ENCODE measurements at places on chromosomes 5 and 9.

GRCh38 chr5:109359642-109360041 is 50.1 kb downstream of the PJA2 start:
- DNase-seq: no peak

GRCh38 chr5:14216902-14217301 is 73.8 kb downstream of the TRIO start:
- DNase-seq: no peak

DNA sequence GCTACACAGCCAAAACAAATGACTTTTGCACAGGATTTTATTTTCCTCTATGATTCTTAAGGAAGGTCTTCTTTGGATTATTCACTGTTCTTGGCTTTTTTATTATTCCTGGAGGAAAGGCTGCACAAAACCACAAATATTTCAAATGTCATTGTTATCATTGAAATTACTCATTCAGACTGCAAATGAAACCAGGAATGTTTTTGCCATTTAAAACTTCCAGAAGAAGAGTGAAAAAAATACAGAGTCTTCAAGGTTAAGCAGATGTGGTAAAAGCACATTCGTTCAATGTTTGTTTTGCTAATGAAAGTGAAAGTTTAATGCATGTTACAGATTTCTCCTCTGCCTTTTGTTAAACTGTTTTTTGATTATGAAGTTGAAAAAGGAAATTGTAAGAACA is 238.2 kb downstream of the TLE4 start:
- DNase-seq: no peak

DNA sequence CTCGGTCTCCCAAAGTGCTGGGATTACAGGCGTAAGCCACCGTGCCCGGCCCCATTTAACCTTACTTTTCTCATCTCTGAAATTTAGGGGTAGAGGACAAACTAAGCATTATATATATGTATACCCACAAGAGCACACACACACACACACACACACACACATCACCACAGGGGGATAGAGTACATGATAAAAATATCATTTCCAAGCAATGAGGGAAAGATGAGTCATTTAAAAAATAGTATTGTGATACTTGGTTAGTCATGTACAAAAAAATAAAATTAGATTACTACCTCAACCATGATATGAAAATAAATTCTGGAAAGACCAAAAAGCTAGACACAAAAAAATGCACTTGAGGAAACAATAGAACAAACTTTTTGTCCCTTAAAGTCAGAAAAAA is 67.2 kb downstream of the CDH18 start:
- DNase-seq: no peak

GRCh38 chr9:86858009-86858408 is 89.3 kb downstream of the GAS1 start:
- DNase-seq: no peak

GRCh38 chr9:3903273-3903672 is 377.5 kb upstream of the RFX3 start:
- DNase-seq: no peak

GRCh38 chr5:958701-959571 is 49.7 kb upstream of the NKD2 start:
- DNase-seq: no peak

DNA sequence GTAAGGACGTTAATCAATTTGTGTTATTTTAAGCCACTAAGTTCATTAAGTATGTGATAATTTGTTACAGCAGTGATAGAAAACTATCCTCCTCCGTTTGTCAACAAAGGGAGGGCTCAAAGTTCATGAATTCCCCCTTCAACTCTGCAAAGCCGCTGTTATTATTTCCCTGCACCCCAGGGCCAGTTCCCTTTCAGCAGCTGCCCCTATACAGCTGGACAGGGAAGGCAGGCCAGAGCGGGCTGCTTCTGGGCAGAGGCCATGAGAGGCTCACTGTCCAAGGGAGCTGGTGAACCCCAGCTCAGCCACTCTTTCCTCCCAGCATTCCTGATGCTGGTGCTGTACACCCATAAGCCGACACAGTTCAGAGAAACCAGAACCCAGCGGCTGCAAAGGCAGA is 102.4 kb upstream of the GPR151 start:
- no peak for DNase-seq

- DNase-seq: no peak
These were observed 31.9 kb upstream of the HAND1 start for GRCh38 chr5:154509784-154510555.

DNA sequence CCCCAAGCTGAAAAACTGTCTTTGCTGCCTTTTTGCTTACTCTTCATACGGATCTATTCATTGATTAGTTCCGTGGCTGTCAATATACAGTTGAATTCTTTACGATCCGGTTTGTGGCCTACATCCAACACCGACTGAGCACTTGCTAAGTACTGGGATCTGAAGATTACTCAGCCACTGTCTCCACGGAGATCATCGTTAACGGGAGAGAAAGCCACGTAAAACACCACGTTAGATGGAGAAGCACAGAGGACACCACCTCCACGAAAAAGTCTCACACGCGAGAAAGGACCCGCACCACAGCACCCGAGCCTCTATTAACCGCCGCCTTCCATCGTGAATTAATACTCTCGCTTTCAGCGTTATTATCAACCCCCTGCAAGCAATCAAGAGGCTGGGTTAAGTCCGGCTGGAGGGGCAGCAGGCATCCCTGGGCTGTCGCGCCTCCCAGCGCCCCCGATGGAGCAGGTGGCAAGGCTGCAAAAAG is 650 bp downstream of the ELP1 start:
- no peak for DNase-seq

DNA sequence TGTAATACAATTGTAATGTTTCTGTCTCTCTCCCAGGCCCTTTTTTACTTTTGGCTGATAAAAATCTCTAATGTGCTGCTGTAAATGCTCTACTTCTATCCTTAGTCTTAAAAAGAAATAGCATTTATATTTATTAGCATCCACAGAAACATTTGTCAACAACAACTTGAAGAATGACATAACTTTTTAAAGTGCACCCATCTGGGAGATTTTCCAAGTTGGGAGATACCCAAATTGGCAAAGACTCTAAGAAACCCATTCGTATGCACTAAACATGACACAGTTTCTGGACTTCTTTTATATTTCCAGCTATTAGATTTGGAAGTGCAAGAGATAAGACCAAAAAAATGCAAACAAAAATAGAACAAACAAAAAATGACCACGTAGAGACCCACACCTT is 2287.4 kb upstream of the WWC1 start:
- no peak for DNase-seq

DNA sequence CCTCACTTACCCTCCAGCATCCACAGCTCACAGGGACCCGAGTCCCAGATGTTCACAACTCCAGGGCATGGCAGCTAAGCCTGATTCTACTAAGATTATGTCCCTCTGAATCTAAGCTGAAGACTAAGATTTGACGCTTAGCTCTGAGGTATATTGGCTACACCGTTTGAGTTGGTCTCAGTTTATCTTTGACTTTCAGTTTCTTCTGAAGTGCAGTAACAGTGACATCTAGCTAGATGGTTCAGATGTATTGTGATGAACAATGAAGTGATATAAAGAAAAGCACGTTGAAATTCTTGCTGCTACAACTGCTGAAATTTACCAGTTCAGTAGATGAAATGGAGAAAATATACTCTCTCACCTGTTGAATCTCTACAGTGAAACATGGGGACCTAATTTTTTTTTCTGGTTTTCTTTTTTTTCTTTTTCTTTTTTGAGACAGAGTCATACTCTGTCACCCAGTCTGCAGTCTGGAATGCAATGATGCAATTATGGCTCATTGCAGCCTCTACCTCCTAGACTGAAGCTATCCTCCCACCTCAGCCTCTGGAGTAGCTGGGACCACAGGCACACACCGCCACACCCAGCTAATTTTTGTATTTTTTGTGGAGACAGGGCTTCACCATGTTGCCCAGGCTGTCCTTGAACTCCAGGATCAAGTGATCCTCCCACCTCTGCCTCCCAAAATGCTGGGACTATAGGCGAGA is 15.7 kb downstream of the RFK start:
- DNase-seq: no peak

- no peak for DNase-seq
These were observed 107.6 kb downstream of the APBA1 start for GRCh38 chr9:69564557-69564956.

DNA sequence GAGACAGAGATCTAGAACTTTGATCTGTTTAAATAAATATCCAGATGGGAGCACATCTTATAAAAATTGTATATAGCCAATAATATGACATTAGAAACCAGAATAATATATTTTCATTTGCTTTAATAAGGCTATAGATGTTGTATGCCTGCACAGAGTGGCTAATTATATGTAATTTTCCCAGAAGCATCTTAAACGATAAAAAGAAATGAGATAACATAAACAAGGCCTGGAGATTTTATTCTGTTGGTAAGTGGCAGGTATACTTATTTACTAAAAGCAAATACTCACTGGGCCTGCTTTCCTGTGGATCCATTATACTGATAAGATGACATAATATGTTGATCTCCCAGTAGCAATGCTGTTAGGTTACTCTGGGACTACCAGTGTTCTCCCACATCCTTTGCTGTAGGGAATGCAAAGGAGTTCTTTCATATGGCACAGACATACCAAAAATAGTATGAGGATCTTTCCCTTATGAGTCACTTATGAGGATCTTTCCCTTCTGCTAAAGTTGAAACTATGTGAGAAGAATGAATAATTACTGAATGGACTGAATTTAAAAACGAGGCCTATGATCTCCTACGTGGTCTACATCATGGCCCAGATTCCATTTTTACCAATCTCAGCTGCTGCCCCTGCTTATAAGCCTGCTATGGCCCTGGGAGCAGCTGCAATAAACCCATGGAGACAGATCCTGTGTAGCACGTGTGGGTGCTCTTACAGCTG is 112.1 kb downstream of the NUDT12 start:
- DNase-seq: no peak

DNA sequence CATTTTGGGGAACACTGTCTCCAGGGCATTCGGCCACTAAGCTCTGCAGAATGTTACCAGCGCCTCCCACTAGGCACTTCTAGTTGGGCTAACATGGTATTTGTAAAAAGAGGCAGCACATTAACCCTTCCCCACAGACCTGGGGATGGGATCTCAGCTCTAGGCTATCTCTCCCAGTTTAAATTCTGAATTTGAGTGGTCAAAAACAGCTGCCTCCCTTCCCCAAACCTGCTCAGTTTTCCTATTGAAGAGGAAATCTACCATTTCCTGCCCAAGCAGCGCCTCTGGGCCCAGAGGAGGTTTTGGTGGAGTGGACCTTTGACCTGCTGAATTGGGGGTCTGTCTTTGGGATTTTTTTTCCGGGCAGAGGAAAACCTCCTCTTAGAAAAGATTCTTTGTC is 53.2 kb downstream of the ENC1 start:
- no peak for DNase-seq

GRCh38 chr9:116998305-116998704 is 311.2 kb downstream of the TRIM32 start:
- DNase-seq: no peak

GRCh38 chr5:96463091-96463490 is 30.0 kb upstream of the PCSK1 start:
- DNase-seq: no peak

DNA sequence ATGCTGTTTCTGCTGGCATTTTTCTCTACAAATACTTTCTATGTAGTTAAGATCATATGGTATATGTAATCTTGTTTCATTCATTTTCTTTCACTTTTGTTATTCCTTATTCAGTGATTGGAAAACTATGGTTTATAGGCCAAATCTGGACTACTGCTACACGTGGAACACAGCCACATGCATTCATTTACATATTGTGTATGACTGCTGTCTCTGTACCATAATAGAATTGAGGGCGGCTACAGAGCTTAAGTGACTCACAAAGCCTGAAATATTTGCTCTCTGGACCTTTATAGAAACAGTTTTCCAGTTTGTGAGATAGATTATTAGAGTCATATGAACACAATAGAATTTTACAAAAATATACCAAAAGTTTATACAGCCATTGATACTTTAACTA is 133.6 kb upstream of the CDKN2B start:
- DNase-seq: no peak

DNA sequence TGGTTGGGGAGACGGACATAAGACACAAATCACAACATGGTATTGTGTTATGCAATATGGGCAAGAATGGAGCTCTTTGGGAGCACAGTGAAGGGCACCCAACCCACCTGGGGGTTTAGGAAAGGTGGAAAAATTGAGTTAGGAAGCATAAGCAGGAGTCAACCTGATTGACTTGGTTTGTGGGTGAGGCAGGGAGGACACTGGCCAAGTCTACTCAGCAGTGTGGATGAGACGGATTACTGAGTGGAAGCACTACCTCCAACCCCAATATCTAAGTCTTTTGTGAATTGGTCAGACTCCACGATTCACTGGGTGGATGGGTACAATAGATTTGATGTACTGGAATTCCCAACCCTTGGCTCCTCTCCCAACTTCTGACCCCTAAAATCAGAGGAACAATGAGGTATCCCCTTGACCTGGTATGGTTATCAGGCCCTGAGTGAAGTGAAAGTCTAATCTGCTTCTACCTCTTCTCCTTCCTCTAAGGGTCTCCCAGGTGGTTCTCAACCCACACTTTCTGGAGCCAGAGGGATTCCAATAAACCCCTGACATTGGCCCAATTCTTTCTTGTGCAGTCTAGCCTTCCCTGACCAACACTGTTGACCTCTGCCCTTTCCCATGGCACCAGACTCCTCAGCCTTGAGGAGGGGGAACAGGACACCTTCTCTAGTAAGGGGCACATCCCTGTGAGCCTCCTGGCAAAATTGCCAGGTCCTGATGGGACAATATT is 5.2 kb downstream of the EGR1 start:
- no peak for DNase-seq

DNA sequence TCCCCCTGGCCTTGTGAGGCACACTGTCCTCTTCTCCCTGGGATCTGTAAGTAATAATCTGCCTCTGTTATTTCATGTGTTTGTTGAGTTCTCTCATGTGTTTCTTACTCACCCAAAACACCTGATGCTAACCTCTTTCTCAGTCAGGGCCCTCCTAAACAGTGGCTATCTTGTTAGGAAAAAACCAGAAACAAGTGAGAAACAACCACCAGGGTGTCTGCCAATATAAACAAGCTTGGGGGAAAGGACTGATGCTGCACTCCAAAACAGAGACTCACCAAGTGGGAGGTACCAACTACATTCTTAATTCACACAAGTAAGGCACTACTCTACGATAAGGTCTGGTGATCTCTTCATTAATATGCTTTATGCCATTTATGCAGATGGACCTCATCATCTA is 564.4 kb downstream of the SEMA5A start:
- no peak for DNase-seq

- no peak for DNase-seq
These were observed 350 bp upstream of the ECPAS start for GRCh38 chr9:111484572-111484894.

DNA sequence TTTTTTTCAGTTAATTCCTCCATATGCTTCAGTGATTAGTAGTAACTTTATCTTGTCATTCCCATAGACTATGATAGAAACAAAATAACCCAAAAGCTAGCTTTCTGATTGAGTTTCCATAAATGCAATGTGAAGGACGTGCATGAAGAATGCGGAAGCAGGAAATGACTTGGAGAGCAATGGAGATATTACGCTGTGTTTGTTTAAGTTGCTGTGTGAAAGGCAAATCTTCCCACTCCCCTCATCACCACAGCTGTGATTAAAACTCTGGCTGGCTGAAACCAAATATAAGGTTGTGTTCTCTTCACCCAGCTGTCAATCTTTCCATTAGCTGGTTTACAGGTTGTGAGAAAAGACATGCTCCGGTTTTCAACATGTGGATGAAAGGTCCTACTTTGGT is 83.9 kb downstream of the NR2F1-AS1 start:
- DNase-seq: no peak

GRCh38 chr5:180815293-180815917 is 12.8 kb upstream of the MGAT1 start:
- no peak for DNase-seq

All from stimulated activated CD4-positive, alpha-beta T cell treated with anti-CD3 and anti-CD28 coated beads, Interleukin-2, amount 100 ng/mL, for 4 hours (primary cell).